ENCODE measurements at places on chromosomes 6 and 20.
A peak's percentile ranks its signal among the peaks of the same experiment; 100 is the strongest.

DNA sequence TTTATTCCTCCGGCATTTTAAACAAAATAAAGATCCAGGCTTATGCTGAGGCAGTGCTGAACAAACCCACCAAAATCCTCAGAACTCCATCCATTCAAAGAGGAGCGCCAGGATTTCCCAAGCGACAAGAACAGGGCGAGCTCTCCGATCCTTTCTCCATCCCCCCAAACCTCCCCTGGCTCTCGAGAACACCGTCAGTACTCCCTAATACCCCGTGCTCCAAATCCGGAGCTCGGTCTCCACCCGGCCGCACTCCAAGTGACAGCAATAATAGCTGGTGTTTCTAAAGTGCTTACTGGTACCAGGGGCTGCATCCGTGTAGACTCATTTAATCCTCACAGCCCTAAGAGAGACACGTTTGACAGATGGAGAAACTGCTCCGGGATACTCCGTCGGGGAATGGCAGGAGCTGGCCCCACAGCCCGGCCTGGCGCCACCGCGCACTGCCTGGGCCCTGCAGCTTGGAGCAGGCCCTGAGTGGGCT is 277.1 kb upstream of the QKI start:
- DNase-seq = no peak

- no peak for DNase-seq
These were observed 44.9 kb downstream of the ADAT2 start for GRCh38 chr6:143405373-143406154.

DNA sequence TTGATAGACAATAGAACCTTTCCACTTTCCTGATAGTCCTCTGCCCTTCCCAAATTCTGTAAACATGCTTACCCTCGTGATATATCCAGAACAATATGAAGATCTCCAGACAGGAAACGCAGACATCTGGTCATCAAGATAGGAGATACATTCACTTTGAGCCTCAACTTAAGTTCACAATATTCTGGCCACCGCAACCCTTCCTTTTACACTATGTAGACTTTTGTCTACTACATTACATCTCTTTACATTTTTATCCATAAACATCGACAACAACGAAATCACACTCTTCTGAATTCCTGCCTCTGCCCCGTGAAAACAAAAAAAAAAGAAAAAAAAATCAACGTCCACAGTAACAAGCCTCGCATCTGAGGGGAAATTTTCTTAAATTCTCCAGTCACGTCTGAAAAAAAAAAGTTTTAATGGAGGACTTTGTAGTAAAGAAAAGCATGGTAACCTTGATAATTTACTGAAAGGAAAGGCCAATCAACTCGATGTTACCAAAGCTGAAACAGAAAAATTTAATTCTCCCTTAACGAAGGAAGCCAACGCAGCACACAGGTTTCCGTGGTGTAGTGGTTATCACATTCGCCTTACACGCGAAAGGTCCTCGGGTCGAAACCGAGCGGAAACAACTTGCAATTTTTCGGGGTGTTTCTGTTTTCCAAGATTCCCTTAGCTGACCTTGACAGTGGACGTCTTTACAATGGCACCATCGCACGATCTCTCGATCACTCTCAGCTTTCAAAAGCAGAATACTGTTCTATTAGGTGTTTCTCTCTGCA is 21.8 kb downstream of the POM121L2 start:
- DNase-seq = no peak

DNA sequence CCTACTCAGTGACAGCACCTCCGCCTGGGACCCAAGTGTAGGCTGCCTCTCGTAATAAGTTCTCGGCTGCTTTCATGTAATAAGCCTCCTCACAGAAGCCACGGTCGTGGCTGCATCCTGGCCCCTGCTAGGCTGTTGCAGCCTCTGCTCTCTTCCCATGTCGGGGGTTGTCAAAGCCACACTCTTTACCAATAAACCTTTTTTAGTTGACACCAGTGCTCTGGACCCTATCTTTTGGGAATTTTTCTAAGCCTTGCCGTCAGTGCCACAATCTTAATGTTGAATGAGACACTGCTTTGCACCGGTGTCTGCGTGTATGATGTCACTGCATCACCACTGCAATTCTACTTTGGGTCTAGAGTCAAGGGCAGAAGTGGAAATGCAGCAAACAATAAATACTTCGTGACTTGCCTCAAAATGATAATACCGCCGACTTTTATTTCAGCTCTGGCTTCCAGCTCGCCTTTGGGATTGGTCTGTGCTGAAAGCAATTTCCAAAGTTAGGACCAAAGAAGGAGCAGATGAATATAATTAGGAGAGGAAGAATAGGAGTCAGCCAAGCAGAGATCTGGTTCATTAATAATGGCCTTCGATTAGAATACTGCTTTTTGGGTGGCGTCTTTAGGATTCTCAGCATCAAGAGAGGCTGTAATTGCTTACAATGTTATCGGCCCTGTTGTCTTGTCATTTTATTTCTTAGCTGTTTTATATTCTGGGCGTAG is 57.6 kb upstream of the CCN6 start:
- DNase-seq = no peak

GRCh38 chr20:44018259-44018941 is 103.7 kb downstream of the TOX2 start:
- no peak for DNase-seq

GRCh38 chr6:111701146-111701545 is 95.5 kb upstream of the TRAF3IP2 start:
- no peak for DNase-seq

DNA sequence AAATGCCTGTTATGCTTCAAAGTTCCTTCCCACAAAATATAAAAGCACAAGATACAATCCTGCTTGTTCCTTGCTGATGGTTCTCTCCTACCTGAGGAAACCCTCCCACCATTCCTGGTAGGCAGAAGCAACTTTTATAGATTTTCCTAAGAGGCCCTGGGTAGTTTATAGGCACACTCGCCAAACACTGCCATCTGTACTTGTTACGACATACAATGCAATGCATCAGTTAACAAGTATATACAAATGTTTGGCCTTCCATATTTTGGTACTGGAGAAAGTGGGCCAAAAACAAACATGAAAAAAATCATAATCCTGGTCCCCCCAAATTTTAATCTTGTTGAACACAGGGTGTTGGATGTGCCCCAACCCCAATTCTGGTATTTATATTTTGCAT is 16.6 kb downstream of the MCM9 start:
- DNase-seq = no peak

DNA sequence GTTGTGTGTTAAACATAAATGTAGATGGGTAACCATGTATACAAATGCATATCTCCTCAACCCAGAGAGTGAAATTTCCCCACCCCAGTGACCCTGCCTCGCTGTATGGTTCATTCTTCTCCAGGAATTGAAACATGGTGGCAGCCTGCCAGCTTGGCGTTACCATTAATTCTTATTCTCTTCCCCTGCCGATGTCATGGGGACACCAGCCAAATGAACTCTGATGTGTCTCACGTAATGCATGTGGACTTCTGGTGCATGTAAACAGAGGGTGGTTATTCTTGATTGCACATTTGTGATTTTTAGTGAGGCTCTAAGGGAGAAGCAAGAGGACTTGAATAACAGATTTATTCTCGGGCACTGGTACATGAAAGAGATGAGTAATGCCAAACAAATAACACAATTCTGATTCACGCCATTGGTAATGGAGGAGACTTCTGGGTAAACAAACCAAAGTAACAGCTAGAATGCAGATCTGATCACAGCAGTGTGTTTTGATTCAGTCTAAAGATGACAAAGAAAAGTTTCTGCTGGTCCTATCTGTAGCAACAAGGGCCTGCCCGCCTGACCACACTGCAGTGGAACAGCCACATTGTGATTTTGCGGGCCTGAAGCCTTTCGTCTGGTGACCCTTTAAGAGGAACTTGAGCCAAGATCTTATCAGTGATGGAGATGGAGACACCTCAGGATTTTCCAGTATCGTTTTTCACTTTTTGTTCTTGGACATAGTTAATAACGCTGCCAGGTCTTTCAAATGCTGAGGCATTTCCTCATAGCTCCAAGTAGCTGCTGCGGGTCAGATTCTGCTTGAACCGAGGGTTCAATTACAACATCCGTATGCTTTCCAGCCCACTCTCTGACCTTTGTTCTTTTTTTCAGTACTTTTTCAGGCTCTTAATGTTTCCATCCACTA is 171.8 kb upstream of the AKAP12 start:
- no peak for DNase-seq

DNA sequence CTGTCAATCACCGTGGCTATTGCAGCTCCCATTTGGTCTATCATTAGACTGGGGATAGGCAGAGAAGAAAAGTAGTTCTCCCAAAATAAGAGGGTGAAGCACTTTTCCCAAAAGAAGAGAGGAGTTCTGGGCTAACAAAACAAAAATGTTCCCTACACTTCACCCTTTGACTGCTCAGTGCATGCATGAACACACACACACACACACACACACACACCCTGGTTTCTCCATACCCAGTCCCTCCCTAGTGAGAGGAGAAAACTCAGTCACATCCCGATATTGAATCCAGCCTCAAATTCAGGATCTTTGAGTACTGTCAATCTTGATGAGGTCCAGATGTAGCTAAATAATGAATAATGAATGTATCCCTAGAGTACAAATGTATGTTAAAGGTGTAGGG is 4.6 kb upstream of the TBPL1 start:
- DNase-seq = no peak

GRCh38 chr6:27237089-27237803 is 10.3 kb upstream of the PRSS16 start:
- no peak for DNase-seq

- DNase-seq = no peak
These were observed 43.5 kb downstream of the TTI1 start for GRCh38 chr20:37989601-37990295.

DNA sequence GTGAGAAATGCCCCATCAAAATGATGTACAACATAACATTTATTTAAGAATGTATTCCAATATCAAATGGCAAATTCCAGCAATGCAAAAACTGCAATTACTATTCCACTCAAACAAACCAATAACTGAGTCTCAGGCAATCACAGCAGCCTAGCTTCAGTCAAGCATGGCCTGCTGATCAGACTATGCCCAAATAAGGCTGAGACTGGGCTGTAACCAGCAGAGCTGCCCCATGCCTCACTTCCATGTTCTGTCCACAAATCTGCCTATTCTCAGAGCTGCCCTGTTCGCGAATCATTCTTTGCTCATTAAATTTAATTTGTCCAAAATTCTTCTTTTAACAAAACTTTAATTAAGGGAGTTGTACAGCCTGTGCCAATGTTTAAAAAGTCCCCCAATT is 155.4 kb downstream of the FNDC1 start:
- DNase-seq = no peak

DNA sequence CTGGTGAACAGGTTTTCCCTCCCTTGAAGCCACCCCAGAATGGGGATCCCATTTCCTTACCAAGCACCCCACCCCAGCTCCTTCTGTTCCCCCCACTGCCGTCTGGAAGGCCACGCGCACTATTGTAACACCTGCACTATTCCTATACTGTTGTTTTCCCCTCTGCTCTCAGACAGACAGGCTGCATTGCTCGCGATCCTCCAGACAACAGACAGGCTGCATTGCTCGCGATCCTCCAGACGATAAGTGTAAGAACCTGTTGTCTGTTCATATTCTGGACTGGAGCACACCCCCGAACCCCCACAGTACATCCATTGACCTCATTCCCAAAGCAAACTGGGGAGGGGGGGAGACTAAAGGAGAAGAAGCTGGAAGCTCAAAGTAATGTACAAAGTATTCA is 72.7 kb downstream of the LY86 start:
- DNase-seq = no peak

DNA sequence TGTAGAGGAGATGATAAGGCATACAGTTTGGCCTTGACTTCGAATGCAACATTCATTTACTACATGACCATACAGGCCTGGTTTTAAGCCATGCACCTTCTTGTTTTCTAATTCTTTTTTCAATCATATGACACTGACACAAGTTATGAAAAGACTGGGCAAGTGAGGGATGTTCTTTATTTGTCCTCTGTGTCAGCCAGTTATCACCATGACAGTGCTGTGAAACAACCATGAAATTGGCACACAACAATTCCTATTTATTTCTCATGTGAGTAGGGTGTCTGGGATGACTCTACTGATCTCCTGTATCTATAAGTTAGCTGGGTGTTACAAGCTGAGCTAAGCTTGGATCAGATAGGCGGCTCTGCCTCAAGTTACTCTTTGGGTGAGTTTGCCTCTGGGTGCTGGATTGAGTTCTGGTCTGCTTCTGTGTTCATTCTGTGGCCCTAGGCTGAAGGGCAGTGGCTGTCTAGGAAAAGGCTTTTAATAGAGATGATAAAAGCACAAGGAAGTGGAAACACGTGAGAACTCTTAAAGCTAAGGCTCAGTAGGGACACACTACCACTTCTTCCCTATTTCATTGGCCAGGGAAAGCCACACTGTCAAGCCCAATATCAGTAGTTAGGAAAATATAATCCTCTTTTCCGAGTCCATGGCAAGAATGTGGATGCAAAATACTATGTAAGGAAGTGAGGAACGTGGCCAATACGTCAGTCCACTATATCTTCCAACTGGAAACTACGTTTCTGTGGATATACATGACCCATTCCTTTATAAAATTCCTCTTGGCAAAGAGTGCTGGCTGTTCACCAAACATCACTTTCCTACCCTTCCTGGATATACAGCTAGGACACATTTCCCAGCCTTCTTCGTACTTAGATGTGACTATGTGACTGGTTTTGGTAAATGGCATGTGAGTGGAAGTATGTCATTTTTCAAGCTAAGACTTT is 126.2 kb upstream of the RNF24 start:
- DNase-seq = no peak

DNA sequence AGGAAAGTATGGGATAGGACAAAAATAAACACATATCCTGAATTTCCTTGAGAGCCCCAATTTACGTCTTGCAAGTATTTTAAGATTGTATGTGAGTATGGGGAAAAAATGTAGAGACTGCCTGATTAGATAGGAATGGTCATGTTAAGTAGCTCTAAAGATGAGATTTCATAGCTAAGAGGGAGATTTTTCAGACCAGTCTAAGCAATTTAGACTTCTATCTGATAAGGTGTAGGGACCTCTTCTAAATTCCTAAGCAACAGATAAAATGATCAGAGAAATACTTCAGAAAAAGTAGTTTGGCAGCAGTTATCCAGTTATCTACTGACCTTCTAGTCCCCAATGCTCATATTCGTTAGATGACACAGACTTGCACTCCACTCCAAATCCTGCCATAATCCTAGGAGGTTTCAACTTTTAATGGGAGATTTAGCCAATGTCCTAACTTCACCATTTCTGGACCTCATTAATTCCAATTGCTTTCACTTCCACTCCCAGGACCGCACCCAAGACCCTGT is 90.0 kb downstream of the FILIP1 start:
- DNase-seq = no peak

DNA sequence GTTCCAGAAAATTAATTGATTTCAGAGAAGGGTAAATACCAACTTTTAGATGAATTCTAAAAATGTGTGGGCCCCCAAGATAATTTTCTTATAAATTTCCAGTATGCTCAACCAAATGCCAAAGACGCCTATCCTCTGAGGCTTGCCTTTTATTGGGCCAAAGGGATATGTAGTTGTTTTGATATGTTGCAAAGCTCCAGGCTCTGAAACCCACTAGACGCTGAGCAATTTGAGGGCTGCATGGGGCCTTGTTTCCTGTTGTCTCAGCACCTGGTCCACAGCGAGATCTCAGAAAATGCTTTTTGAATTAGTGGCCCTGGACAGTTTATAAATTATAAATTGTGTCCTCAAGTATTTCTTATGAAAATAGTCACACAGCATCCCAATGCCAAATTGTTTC is 397.2 kb downstream of the SAMD5 start:
- DNase-seq = no peak

- DNase-seq = no peak
These were observed 18.6 kb downstream of the ADTRP start for GRCh38 chr6:11760015-11760473.

- DNase-seq = peak; percentile 67
These were observed 102.0 kb downstream of the OR2B2 start for GRCh38 chr6:27809939-27810767.

Data from activated CD4-positive, alpha-beta T cell treated with anti-CD3 and anti-CD28 coated beads for 1 hour (primary cell).